NCI-H1417 treated with DMSO at 0.1 percent for 48 hours (cell line): ENCODE measurements at places on chromosomes 1 and 21.

GRCh38 chr1:17292299-17293160, 15.5 kb upstream of the PADI4 start:
- no peak for DNase-seq

- DNase-seq = no peak
Observed at GRCh38 chr1:54215523-54215922, 15.6 kb downstream of the MRPL37 start.

GRCh38 chr1:94246692-94247137, 9.3 kb upstream of the ARHGAP29 start:
- DNase-seq = no peak

GRCh38 chr1:69272684-69273083, 295.0 kb upstream of the LRRC7 start:
- DNase-seq = no peak

- no peak for DNase-seq
Observed at GRCh38 chr1:222373831-222374602, 173.9 kb downstream of the HHIPL2 start.

- no peak for DNase-seq
Observed at GRCh38 chr21:42360317-42360716, 6.0 kb downstream of the TFF1 start.

DNA sequence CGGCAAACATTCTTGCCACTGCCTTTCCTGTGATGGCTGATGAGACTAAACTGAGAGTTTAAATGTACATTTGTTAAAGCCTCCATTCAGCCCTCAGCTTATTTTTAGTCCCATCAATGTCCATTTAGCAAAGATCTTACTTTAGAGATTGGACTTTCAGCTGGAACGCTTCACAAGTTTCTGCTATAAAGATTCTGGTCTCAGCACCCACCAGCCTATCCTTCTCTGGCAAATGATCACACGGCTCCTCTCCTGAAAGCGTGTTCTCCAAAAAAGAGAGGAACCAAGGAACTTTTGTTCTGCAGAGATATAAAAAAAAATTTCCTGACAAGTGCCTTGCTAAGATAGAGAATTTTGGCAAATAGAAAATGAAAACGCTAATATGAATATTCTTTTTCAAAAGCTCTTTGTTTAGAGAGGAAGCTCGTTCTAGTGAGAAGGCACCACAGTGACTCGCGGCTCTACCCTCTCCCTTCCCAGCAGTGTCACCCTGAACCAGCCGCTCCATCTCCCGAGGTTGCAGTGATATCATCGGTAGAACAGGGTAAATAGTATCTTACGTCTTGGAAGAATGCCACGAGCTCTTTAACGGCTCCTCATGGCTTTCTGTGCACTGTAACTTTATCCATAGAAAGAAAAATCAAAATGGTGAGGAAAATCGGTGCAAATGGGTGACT, 200.2 kb downstream of the APP start:
- DNase-seq = no peak

DNA sequence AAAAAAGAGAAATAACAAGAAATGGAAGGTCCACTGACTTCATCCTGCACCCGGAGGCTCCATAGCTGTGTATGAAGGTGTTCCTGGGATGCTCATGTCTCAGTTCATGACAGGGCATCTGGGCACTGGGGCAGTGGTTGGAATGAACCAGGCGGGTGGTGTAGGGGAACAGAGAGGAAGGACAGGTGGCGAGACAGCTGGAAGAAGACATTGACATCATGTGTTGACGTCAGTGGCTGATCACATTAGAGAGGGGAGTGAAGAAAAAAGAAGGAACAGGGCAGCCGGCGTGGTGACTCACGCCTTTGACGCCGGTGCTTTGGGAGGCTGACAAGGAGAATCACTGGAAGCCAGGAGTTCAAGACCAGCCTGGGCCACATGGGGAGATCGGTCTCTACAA, 50.1 kb downstream of the HUNK start:
- no peak for DNase-seq

DNA sequence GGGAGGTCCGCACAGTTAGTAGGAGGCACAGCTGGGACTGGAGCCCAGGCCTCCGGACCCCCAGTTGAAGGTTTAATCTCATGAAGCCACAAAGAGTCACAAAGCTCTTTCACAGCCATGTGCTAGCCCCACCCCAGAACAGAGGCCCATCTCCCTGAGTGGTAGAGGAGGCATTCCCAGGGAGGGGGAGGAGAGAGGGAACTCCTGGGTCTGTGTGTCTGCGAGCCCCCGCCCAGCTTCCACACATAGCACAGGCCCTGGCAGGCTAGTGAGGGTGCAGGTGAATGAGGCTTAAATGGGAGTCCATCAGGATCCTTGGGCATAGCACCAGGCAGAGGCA, 197.8 kb downstream of the MATN1 start:
- no peak for DNase-seq

GRCh38 chr1:32848354-32849063, 22.2 kb downstream of the FNDC5 start:
- DNase-seq = no peak

GRCh38 chr1:236484310-236484971, 39.3 kb upstream of the LGALS8 start:
- DNase-seq = no peak

DNA sequence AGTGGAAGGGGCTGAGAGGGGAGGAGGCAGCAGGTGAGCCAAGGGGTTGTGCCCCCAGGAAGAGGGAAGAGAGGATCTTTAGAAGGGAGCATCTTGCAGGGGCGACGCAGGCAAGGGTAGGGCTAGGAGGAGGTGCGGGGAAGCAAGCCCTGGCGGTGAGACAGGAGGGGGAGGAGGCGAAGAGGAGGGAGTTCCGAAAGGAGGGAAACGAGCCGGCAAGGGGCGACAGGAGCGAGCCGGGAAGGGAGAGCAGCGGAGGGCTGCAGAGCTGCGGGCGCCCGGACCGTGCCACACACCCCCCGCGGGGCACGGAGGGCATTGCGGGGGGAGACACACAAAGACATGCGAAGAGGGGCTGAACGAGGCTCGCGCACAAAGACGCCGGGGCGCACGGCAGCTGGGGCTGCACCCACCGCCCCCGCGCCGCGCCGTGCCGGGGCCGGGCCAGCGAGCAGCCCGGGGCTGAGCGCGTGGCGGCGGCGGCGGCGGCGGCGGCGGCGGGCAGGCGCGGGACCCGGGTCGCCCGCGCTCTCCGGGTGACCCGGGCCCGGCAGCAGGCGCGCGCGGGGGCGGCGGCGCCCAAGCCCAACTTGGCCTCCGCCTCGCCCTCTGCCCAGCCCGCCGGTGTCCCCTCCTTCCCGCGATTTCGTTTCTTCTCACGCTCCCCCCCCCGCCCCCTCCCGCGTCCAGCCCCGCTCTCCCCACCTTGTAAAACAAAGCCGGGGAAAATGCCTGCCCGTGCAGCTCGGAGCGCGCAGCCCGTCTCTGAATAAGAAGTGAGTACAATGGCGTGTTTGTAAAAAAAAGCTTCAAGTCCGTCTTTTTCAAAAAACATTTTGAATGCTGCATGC, at the start of gene KCNK2:
TSS of gene KCNK2 (plus strand) at position 206 of the 851 bp plus-strand sequence. CDS start 649 bp downstream, outside the sequence.
- DNase-seq = no peak

- DNase-seq = no peak
Observed at GRCh38 chr1:170661646-170662411, 2.1 kb upstream of the PRRX1 start.

- no peak for DNase-seq
Observed at GRCh38 chr1:245807306-245807705, 652.5 kb downstream of the KIF26B start.

DNA sequence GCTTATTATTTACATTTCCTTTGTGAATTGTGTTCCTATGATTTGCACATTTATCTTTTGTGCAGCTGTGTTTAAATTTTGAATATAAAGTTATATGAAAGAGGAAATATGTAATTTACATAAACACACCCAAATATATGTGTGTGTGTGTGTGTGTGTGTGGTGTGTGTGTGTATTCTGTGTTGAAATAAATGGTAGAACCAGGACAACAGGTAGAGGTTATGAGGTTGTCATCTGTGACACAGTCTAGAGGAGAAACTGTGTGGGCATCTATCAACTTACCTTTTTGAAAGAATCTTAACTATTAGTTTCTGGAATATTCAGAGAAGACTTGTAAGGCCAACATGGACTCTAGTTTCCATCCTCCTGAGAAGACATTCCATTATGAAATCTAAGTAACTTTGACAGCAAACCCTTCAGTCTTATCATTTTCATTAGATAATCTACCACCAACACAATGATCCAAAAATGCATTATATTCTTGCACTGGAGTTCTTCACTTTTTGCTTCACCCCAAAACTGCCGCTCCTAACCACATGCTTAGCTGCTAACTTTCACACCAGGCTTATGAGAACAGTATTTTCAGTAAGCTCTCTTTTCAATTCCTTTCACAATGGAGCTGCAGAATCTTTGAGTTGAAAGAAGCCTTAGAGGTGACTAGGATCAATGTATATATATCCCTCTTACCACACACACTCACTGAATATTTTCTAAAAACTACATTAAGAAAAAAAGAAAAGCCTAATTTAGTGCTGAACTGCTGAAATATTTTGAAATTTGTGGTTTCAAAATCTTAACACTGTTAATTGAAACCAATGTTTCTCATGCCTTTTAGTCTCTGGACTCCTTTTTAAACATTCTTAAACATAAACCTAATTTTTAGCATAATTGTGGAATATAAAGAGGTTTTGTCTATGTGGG, 21.8 kb downstream of the PTPRC start:
- DNase-seq = no peak

DNA sequence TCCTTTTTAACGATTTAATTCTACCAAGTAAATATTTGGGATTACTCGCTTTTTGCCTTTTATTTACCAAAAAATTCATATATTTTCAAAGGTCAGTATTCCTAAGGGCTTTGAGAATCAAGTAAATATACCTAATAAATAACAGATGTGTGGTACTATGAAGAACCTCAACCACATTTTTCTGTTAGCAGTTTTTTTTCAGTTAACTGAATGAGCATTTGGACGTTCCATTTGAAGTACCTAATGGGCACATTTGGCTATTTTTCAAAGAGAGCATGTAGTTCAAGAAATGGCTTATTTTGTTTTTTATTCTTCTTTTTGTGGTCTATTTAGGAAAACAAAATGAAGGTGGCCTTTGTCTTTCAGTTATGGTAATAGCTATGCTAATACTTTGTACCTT, 253.0 kb downstream of the GPR52 start:
- no peak for DNase-seq

GRCh38 chr1:202221911-202222909, 28.6 kb downstream of the LGR6 start:
- peak; percentile 14 for DNase-seq

DNA sequence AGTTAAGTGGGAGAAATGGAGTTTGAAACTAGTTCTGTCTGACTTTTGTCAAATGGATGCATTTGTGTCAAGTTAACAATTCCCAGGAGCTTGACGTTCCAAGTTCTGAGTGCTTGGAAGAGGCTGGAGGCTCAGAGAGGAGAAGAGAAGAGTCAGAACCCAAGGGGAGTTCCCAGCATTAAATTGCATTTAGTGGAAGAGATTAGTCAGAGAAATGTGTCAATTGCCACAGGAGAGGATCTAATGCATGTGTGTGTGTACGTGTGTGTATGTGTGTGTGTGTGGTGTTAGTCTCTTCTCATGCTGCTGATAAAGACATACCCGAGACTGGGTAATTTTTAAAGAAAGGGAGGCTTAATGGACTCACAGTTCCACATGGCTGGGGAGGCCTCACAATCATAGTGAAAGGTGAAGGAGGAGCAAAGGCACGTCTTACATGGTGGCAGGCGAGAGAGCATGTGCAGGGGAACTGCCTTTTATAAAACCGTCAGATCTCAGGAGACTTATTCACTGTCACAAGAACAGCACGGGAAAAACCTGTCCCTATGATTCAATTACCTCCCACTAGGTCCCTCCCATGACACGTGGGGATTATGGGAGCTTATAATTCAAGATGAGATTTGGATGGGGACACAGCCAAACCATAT, 101.5 kb upstream of the TMEM51 start:
- no peak for DNase-seq

DNA sequence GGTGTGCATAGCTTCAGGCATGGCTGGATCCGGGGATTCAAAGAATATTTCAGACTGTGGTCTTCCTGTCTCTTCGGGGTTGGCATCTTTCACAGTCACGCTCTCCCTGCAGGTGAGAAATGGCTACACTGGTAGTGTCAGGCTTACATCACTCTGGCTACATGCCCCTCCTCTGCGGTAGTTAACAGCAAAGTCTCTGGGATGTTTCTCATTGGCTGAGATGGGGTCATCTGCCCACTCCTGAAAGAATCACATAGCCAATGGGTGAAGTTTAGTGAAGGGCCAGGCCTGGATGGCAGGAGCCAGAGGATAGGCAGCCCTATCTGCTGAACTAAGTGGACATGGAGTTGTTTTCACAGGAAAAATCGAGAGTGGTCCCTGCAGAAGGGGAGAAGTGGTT, 356.5 kb downstream of the MATN1 start:
- DNase-seq = no peak

- DNase-seq = no peak
Observed at GRCh38 chr1:154614247-154614646, 6.3 kb upstream of the ADAR start.

- DNase-seq = no peak
Observed at GRCh38 chr1:220962031-220962751, 82.9 kb downstream of the HLX start.

- no peak for DNase-seq
Observed at GRCh38 chr1:15180945-15181523, 27.5 kb downstream of the TMEM51 start.

- DNase-seq = no peak
Observed at GRCh38 chr1:29524285-29525065, 288.2 kb downstream of the PTPRU start.

GRCh38 chr1:113293256-113293626, 97.1 kb upstream of the MAGI3 start:
- DNase-seq = no peak

DNA sequence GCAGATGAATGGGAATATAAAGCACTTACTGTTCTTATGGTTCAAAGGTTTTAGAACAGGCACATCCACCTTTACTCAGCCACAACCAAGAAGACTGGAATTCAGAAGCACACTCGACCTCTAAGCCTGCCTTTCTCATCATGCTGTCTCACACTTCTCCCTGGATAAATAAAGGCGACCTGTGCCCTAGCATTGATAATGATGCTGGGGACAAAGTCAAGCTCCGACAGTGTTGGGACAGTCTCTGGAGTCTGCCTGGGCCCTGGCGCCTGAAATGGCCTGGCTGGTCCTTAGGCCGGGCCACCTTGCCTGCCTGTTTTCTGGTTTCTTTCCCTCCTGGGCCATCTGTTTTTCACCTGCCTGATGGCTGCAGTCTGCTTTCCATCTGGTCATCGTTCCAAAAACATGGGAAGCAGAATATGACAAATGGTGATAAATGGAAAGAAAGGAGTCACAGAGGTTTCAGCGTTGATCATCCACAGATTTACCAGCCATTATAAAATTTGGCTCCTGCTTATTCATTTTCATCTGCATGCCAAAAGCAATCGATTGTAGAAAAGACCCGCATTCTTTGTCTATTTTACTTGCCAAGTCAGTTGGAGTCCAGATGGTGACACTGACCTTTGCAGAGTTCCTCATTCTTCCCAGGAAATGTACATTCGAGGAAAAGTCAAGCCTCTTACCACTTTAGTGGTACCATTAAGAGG, 91.2 kb upstream of the KCNJ15 start:
- no peak for DNase-seq

GRCh38 chr1:78468521-78468920, 22.3 kb upstream of the PTGFR start:
- no peak for DNase-seq

- DNase-seq = no peak
Observed at GRCh38 chr1:158830074-158830677, 975 bp upstream of the MNDA start.

GRCh38 chr1:214296860-214297745, 16.1 kb downstream of the SMYD2 start:
- no peak for DNase-seq

GRCh38 chr1:228096416-228097332, 6.5 kb downstream of the C1orf35 start:
- no peak for DNase-seq
